ENCODE measurements at places on chromosomes 7 and 10.

DNA sequence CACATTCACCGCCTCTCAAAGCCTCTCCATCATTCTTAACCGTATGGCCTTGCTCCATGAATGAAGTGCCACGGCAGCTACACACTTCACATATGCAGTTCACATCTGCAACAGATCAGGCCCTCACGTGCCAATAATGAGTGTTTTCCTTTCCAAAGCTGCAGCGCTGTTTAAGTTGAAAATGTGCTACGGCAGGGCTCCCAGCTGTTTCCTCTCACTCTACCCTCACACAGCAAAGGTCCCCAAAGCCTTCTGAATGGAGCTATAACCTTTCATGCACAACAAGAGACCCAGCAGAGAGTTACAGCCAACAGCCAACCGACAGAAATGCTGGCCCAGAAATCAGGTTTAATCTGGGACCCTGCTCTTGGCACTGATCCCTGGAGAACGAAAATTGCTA, 236.1 kb downstream of the ELMO1 start:
- no peak for DNase-seq

DNA sequence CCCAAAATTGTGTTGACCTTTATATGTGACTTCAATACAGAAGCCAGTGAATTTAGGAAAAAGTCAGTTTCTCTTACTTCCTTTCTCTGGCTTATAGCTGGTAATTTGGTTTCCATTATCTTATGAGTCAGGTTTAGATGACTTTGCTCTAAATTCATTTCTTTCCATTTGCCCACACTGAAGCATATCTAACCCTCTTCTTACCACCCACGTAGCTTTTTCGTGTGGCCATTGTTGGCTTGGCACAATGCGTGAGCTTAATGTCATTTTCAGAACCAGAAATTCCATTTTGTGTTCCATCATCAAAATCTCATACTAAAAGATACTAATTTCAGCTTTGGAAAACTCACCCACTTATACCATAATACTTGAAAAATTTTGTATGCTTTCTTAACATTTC, 271.2 kb downstream of the INHBA start:
- no peak for DNase-seq

- DNase-seq, result no peak
These were observed 54.1 kb downstream of the ABLIM1 start for GRCh38 chr10:114603948-114604347.

GRCh38 chr10:7173948-7174347, 236.9 kb downstream of the SFMBT2 start:
- DNase-seq, result no peak

- no peak for DNase-seq
These were observed 116.9 kb upstream of the ABI1 start for GRCh38 chr10:26977635-26978034.

DNA sequence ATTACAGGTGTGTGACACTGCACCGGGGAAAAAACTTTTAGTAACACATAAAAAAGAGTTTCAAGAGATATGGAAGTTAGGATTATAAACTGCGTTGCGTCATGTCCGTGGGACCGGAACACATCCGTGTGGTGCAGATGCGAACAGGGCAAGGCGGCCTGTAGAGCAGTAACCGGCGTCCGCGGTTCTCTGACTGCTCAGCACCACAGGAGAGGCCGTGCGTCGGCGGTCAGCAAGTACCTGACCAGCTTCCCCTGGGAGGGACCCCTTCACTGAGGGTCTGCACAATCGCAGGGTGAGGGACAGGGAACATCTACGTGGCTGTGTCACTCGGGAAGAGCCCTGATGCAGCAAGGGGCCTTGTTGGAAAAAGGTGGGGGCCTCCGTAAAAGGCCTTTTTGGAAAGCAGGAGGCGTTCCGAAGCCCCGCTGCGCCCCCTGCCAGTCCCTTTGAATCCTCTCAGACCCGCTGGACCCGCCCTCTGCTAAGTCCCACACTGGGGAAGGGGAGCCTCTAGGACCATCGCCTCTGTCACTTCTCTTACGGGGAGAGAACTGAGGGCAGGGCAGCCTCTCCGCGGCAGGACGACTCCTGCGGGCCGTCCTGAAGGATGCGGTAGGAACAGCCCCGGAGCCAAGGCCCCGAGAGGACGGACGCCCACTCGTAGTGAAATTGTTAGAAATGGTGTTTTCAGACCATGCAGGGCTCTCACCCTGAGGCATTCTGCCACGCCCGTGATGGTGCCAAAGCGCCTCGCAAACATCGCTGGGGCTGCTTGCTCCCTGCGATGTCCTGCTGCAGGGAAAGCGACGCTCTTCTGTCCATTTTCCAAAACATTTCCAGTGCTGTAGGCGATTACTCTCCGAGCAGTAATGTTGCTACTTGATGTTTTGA, 771.6 kb upstream of the COBL start:
- no peak for DNase-seq

- DNase-seq, result no peak
These were observed 676.4 kb upstream of the NRP1 start for GRCh38 chr10:34010891-34011290.

DNA sequence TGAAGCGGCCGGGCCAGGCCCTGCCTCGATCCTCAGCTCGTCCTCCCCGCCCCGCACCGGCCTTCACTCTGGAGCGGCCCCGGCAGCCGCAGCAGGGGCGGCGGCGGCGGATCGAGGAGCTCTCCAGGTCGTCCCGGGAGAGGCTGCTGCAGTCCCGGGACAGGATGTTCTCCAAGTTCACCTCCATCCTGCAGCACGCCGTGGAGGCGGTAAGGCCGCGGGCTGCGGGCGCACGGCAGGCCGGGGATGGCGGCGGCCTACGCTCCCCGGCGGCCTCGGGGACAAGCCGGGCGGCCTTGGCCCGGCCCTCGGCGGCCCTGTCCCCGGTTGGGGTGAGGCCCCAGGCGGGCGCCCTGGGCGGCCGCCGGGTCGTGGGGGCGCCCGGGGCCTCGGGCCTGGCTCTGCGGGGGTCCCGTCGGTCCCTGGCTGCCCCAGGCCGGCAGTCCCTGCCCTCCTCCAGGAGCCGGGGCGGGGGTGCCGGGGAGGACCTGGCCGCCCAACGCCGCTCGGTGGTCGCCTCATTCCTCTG, 399 bp downstream of the FHIP2A start:
- DNase-seq, result peak; percentile 48

GRCh38 chr7:49774459-49775064, 1.1 kb downstream of the VWC2 start:
- DNase-seq, result no peak

DNA sequence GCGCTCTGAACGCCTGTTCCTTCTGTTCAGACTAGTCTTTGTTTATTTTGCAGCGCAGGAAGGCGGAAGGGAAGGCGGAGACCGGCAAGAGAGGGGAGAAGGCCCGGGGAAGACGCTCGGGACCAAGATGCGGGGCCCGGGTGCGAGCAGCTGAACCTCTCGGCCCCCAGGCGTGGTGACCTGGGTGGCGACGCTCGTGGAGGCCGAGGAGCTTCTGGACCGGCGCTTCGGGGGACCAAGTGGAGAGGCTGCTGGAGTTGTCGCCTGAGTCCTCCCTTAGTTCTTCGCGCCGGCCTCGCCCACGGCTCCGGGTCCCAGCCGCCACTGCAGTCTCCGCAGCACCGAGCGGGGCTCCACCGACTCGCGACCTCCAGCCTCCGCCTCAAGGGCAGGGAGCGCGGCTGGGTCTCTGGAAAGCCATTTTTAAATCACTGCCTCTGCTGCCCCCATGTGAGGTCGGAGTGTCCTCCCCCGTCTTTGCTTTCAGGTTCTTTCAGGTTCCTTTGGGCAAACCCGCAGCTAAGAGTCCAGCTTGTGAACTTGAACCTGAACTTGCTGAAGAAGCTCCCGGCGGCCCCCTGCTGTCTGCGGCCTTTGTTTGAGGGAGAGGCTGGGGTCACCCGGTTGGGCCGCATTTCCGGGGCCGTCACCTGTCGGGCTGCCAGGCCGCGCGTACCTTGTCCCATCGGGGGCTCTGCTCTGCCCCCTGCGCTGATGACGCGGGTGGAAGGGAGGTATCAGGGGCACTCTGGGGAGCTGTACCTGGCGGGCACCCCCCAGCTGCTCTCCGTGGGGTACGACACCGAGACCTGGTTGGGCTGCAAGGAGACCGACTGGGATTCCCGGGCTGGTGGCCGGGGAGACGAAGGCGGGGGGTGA, 136.0 kb downstream of the KIF20B start:
- peak; percentile 18 for DNase-seq

- no peak for DNase-seq
These were observed 11.1 kb downstream of the GPR22 start for GRCh38 chr7:107480932-107481331.

DNA sequence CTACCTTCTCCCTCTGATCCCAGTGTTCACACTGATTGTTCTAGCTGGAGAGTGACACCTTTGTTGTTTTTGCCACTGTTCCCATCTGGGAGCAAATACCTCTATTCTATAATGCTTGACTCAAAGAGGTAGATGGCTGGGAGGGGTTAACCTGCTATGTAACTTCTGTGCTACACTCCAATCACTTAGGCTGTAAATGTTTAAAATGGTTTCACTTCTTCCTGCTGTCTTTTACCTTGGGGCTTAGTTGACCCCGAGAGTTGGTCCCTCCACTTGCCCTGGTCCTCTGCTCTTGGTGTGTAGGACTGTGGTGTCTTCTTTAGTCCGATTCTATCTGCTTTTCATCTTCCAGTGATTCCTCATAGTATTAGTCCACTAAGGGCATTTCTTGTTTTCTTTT, 22.3 kb downstream of the KLHDC10 start:
- no peak for DNase-seq

- no peak for DNase-seq
These were observed 51.4 kb upstream of the SMNDC1 start for GRCh38 chr10:110355922-110356627.

- DNase-seq, result no peak
These were observed 24.6 kb upstream of the AKR1B10 start for GRCh38 chr7:134502463-134503371.

DNA sequence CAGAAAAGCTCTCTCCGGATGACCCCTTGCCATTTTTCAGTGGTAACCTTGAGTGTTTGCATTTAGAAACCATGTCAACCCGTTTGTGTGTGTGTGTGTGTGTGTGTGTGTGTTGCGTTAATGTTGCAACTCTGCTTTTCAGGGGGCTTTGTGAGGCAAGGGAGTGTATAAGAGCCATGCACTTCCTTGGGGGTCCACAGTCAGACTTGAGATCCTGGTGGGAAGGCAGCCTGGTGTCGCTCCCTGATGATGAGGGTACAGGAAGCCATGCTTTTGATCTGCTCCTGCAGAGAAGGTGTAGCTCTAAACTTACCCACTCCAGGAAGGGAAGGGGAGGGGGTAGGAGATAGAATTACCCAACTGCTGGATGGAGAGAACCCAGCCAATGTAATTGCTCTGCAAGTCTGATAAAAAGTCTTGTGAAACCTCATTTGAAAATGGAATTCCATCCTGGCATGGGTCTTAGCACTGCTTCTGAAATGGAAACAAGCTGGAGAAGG, 10.7 kb downstream of the GRK5 start:
- no peak for DNase-seq

- no peak for DNase-seq
These were observed 252.7 kb downstream of the ACTR3B start for GRCh38 chr7:153012203-153012602.

DNA sequence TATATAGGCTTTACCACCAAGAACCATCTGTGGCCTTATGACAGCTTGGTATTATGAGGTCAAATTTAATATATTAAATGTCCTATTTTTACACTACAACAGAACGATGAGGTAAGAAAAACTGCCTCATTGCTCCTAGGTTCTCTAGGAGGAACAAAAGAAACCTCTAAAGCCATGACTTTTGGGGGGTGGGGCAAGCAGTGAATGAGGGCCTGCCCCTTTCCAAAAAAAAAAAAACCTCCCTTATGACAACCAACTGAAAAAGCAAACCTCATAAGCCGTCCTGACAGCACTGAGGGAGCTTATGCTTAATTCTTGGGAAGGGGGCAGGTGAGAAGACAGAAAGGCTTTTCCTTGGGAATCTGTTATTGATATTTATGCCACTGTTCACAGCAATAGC, 116.6 kb downstream of the KMT2E start:
- no peak for DNase-seq

GRCh38 chr7:100130608-100131453, 4.1 kb downstream of the MBLAC1 start:
- DNase-seq, result peak; percentile 44

GRCh38 chr7:26370011-26370410, 78.3 kb downstream of the SNX10 start:
- no peak for DNase-seq

DNA sequence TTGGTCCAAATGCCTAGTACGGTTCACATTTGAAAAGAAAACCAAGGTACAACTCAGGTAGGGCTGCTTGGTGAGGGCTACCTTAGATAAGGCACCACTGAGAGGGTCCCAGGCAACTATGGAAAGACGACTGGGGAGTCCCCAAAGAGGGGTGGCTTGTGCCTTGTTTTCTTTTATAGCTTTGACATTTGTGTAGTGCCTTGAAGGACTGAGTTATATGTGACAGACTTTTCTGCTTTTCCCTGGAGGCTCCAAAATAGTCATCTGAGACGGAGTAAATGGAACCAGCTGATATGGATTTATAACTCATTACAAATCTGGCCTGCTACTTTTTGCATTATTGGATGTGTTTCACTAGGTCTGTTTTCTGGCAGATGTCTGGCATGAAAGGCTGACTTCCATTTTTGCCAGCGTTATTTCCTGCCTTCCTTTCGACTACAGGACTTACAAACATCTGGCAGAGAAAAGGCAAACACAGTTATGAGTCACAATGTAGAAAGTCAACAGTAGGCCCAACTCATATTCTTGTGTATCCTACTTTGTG, 88.2 kb upstream of the IMMP2L start:
- no peak for DNase-seq

DNA sequence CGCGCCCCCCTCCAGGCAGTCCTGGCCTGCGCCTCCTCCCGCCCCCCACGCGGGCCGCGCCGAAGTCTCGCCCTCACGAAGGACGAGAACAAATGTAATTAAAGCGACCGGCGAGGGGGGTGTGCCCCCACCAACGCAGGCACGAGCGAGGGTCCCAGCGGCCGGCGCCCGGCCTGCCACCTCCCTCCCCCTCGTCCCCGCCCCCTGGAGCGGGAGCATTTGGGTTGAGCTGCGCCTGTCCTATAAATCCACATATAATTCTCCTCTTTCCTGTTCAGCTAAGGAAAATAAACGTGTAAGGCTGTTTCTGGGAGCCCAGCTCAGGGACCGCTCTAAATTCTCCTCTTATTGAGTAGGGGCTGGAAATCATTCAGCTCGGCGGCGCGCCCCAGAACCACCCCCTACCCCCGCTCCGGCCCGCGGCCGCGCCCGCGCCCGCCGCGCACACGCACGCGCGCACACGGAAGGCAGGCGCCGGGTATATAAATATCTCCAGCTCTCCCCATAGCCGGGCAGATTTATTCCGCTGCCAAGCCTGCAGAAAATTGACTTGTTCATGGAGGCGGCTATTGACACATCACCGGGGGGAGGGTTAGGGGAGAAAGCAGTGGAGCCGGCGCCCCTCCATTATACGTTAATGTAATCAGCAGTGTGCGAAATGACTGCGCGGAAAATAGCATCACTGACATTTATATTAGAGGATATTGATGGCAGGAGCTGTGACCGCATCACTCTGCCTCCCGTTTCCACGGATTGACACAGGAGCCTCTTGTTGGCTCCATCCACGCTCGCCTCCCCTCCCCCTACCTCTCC, 61.6 kb upstream of the BTRC start:
- no peak for DNase-seq

- DNase-seq, result no peak
These were observed 96.9 kb downstream of the TRIM24 start for GRCh38 chr7:138556771-138557484.

Data from activated gamma-delta T cell (primary cell).